ENCODE measurements at places on chromosomes 5 and 9.

GRCh38 chr9:14466828-14467227 is 152.9 kb upstream of the NFIB start:
- no peak for DNase-seq

- no peak for DNase-seq
Observed at GRCh38 chr5:11293523-11293922, 532.5 kb upstream of the DAP start.

- DNase-seq, result no peak
Observed at GRCh38 chr5:172688349-172689217, 47.5 kb downstream of the NEURL1B start.

DNA sequence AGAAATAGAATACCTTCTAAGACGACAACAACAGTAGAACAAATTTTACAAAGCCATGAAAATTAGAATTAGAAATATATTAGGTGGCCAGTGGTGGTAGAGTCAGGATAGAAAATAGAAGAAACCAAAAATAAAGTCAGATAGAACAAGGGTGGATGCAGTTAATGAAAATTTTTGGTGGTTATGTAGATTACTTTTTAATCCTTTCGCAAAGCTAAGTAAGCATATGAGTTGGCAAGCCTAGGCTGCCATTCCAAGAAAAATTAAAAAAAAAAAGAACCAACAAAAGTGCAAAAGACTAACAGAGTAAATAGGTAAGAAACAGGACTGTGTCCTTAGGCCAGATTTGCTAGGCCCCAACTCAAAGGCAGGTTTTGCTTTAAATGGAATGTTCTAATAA is 56.8 kb downstream of the PCSK5 start:
- DNase-seq, result no peak

GRCh38 chr9:131033269-131034224 is 24.6 kb downstream of the LAMC3 start:
- DNase-seq, result no peak

- DNase-seq, result no peak
Observed at GRCh38 chr5:89973516-89973915, 436.0 kb downstream of the CETN3 start.

DNA sequence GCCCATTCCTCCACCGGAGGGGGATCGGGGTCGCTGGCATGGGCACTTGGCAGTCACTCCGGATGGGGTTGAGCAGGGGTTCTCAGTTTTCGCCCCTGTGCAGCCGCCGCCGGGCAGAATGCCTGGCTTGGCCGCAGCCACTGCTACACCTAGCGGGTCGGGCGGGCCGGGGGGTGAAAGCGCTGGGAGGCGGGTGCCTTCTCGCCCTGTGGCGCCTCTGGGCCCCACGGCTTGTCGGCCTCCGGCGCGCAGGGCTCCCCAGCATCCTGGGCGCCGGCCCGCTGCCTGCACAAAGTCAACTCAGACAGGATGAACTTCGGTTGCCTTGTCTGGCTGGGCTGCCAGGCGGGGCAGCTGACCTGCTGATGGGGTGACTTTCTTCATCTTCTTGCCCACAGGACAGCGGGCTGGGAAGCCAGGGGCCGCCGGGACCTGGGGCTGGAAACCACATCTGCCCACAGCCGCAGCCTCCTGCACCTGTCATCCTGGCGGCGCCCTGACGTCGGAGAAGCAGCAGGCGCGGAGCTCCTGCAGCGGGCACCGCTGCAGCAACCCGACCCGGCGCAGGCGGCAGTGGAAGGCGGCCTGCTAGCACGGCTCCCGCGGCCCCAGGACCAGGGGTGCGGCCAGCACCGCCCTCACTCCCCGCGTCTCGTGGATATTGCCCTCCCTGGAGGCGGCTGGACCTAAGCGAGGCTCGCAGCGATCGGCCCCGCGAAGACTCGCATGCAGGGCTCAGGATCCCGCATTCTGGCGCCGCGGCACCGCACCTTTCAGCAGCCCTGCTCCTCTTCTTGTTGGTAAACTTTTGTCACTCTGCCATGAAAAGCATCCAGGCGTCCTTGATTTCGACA is 1.3 kb upstream of the ANKRD18A start:
- DNase-seq, result no peak

DNA sequence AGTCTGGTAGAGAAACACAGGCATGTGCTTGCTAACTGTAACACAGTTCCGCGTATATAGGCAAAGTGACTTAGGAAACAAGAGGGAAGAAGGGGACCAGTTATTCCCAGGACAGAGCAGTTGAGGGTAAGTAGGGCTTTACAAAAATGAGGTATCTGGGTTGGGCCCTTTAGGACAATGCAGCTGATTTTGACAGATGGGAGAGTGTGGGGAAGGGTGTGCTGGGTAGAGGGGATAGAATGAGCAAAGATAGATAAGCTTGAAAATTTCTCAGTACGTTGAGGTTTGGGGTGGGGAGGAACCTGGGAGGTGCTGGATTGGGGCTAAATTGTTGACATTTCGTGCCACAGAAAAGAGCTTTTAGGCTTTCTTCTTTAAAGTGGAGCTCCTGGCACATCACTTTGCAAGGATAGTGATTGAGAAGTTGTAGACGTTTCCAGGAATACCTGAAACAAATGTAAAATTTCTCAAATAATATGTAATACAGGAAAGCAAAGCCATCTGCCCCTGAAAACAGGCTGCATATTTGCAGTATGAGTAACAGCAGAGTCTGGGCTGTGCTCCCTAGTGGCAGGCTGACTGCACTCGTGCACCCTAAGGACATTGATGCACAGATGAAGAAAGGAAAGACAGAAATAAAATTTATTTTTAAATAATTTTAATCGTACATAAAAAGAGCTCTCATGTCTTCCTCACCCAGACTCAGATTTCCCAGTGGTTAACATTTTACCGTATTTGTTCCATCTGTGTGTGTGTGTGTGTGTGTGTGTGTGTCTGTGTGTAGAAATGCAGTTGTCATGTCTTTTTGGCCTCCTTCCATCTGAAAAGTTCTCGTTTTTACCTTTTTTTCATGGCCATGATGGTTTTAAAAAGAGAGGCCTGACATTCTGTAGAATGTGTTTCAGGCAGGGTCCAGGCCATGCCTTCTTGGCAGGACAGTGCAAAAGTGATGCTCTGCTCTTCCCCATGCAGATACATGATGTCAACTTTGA is 144.9 kb upstream of the DMRT1 start:
- DNase-seq, result no peak

DNA sequence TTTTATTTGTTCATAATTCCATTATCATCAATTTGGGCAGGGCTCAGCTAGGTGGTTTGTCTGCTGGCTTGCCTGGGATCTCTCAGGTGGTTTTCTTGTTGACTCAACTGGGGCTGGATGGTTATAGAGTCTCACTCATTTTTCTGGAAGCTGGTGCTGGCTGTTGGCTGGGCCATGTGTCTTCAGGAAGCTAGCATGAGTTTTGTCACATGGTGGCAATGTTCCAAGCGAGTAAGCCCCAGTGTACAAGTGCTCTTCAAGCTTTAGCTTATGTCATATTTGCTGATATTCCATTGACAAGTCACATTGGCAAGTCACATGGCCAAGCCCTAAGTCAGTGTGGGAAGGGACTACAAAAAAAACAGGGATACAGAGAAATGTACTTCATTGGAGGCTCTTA is 2.3 kb upstream of the RASEF start:
- DNase-seq, result no peak

GRCh38 chr9:463455-464171 is 248.9 kb downstream of the DOCK8 start:
- no peak for DNase-seq

GRCh38 chr9:89815903-89816573 is 211.2 kb downstream of the GADD45G start:
- DNase-seq, result no peak

GRCh38 chr5:134609232-134609851 is 23.3 kb downstream of the SAR1B start:
- no peak for DNase-seq

GRCh38 chr5:61123145-61123544 is 39.1 kb downstream of the SMIM15 start:
- no peak for DNase-seq

DNA sequence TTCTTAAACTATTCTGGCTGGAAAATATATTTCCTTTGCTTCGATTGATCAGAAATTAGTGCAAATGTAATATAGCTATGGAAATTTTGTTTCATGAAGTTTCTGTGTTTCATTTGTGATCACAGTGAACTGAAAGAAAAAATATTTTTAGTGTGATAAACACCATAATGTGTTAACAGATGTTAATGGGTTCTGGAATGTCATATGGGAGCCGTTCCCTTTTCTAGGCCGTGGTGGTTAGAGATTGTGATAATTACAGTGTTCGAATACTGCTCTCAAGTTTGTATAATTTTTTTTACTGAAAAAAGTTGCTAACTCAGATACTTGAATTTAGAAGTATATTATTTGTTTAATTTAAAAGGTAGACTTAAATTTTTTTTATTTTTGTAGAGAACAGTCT is 19.3 kb downstream of the GAPVD1 start:
- no peak for DNase-seq

DNA sequence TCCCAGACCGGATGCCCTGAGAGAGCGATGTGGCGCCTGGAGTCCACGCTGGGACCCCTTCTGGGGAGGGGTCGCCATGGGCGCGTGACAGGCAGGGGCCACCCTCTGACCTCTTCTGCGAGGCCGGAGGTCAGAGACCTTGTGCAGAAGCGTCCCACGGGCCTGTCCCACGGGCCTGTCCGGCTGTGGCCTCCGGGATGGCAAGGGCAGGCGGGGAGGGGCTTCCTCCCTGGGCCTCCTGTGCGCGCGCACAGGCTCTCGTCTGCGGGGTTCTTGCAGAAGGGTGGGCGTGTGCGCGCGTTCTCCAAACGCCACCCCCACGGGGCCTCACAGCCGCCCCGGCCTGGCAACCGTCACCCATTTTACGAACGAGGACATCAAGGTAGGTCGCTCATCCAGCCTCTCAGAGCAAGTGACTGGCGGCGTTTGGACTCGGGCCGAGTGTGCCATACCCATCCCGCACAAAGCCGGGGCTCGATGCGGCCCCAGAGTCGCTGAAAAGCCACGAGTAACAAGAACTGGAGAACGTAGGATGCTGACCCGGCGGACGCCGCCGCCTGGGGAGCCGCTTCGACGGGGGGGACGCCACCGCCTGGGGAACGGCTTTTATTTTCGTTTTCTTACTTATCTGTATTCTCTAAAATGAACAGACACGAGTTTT is 897 bp downstream of the AHRR start:
- no peak for DNase-seq

- DNase-seq, result no peak
Observed at GRCh38 chr5:83777856-83778255, 57.2 kb upstream of the HAPLN1 start.

GRCh38 chr5:144219869-144220268 is 49.2 kb downstream of the KCTD16 start:
- DNase-seq, result no peak

GRCh38 chr9:28179893-28180292 is 606.6 kb upstream of the C9orf72 start:
- no peak for DNase-seq

DNA sequence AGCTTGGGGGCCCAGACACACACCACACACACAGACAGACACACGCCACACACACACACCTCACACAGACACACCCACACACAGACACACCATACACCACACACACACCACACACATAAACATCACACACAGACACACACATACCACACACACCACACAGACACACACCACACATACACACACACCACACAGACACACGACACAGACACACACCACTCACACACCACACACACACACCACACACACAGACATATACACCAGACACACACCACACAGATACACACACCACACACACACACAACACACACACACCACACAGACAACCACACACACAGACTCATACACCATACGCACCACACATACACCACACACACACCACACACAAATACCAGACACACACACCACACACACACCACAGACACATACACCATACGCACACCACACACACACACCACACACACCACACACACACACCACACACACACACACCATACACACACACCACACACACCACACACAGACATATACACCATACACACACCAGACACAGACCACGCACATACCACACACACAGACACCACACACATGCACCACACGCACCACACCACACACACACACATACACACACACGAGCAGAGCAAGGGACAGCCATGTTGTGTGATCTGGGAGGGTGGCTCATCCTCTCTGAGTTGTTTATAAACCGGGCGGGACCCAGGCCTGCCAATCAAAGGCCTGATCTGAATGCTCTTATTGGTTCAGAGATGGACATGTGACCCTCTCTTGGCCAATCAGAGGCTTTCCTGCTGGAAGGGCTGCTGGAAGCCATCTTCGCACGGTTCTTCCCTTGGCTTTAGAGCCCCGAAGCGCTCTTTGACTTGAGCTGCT is 148.3 kb downstream of the GAPVD1 start:
- no peak for DNase-seq

- no peak for DNase-seq
Observed at GRCh38 chr5:147822686-147823491, 8.6 kb downstream of the SPINK1 start.

GRCh38 chr5:123099514-123100151 is 10.6 kb downstream of the PRDM6 start:
- no peak for DNase-seq

GRCh38 chr9:34989946-34990635 is 546 bp downstream of the DNAJB5 start:
- DNase-seq, result no peak

GRCh38 chr5:76378355-76378754 is 24.7 kb upstream of the IQGAP2 start:
- no peak for DNase-seq
